ENCODE measurements at places on chromosomes 4 and X. TPM values are rescaled to one million over a fixed set of nuclear protein-coding genes. Genes with fewer than 3 reads are reported as not detected.

- H3K27ac ChIP-seq: no peak overlapping the region
- H3K4me1 ChIP-seq: no peaks in the 10 kb centered on the region
- no peaks in the 10 kb centered on the region for H3K36me3 ChIP-seq
- no peak for DNase-seq
- no peaks in the 10 kb centered on the region for H3K27me3 ChIP-seq
These were observed 62.6 kb upstream of the TEX13D start for GRCh38 chrX:124269881-124270280.

- H3K4me3 ChIP-seq: no peak overlapping the region
- no peaks in the 10 kb centered on the region for H3K27me3 ChIP-seq
- no peaks in the 10 kb centered on the region for H3K36me3 ChIP-seq
- no peak for DNase-seq
These were observed 10.0 kb upstream of the PPA2 start for GRCh38 chr4:105483840-105484239.

The ZNF732 gene
- total RNA-seq: 35.7 TPM

- H3K27ac ChIP-seq: no peak overlapping the region
- H3K27me3 ChIP-seq: no peaks in the 10 kb centered on the region
- H3K36me3 ChIP-seq: peaks cover 28% of the 10 kb centered on the region
These were observed 11.6 kb downstream of the POLR2B start for GRCh38 chr4:56990109-56990905.

The IL9R gene
- 0.28 TPM for total RNA-seq

The HTN3 gene
- not detected for total RNA-seq

GRCh38 chr4:37652747-37653527 is 33.2 kb downstream of the RELL1 start:
- no peak overlapping the region for H3K4me3 ChIP-seq
- no peaks in the 10 kb centered on the region for H3K36me3 ChIP-seq
- no peaks in the 10 kb centered on the region for H3K27me3 ChIP-seq
- DNase-seq: no peak
- no peak overlapping the region for H3K27ac ChIP-seq

DNA sequence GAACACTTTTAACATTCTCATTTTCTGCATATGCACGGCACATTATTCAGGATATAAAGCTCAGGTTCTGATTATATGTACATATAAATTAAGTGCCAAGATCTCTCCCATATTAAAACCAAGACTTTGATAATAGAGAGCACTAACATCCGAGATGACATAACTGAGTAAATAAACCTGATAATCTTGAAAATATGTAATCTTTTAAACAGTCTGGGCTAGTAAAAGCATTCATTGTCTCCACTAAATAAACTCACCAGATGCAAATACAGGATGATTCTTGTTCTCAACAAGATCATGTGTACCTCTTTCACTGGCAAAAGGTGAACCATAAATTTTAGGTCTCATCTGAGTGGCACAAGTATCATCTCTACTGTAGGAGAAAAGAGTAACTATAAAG is 942.2 kb downstream of the TRAM1L1 start:
- no peak overlapping the region for H3K4me3 ChIP-seq
- H3K36me3 ChIP-seq: no peaks in the 10 kb centered on the region
- no peaks in the 10 kb centered on the region for H3K27me3 ChIP-seq
- no peak overlapping the region for H3K27ac ChIP-seq
- H3K4me1 ChIP-seq: no peaks in the 10 kb centered on the region
- DNase-seq: no peak

DNA sequence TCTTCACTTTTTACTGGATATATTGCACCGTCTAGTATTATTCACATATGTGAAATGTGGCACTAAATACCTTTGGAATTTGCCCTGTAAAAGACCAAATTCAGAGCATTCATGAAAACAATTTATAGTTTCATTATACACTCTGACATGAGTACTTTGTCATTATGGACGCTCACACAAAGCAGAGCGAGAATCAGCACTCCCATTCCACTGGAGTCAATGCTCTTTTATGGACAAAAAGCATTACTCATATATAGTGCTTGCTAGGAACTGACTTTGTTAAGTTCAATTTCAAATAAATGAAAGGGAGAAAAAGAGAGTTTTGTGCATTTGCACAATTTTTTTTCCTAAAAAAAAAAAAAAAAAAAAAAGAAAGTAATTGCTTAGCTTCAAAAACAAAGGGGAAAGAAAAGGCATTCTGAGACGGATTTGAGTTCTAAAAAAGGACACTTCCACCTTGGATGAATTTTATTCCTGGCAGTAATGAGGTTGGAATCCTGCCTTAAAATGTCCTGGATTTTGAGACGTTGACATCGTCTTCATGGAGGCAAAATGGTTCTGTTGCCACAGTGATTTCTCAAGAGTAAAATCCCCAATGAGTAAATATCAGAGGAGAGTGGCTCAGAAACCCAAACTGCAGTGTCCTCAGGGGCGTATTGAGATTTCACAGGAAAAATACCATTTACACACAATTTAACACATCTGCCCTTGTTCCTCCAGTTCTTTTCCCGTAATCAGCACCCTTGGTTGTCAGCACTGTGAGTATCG is 34.8 kb downstream of the CCDC149 start:
- peaks cover 2% of the 10 kb centered on the region for H3K36me3 ChIP-seq
- no peak overlapping the region for H3K27ac ChIP-seq
- H3K4me3 ChIP-seq: no peak overlapping the region

DNA sequence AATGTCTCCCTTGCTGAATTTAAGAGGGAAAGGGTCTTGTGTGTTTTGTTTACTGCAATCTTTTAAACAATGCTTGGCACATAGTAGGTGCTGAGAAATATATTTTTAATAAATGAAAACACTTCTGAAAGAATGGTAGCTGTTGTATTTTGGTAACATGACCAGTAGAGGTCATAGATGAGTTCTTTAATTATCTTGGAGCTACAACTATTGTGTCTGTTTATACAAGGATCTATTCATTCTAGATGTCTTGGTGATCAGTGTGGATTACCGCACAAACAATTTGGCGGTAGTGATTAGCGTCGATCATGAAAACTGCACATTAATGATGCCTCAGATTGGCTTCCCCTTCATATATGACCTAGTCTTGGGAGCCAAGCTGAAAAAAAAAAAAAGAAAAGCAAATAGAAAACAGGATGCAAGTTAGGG is 21.4 kb upstream of the SCRG1 start:
- DNase-seq: no peak
- H3K4me1 ChIP-seq: no peaks in the 10 kb centered on the region
- no peaks in the 10 kb centered on the region for H3K36me3 ChIP-seq
- no peaks in the 10 kb centered on the region for H3K27me3 ChIP-seq
- no peak overlapping the region for H3K4me3 ChIP-seq

The DMRTC1 gene
- not detected for total RNA-seq

The SRPX gene
- 10.4 TPM for total RNA-seq

- no peak for DNase-seq
- H3K4me3 ChIP-seq: no peak overlapping the region
- H3K4me1 ChIP-seq: no peaks in the 10 kb centered on the region
- no peak overlapping the region for H3K27ac ChIP-seq
- H3K27me3 ChIP-seq: no peaks in the 10 kb centered on the region
These were observed 88.1 kb upstream of the STOX2 start for GRCh38 chr4:183816882-183817509.

The DCAF8L1 gene
- total RNA-seq: not detected

DNA sequence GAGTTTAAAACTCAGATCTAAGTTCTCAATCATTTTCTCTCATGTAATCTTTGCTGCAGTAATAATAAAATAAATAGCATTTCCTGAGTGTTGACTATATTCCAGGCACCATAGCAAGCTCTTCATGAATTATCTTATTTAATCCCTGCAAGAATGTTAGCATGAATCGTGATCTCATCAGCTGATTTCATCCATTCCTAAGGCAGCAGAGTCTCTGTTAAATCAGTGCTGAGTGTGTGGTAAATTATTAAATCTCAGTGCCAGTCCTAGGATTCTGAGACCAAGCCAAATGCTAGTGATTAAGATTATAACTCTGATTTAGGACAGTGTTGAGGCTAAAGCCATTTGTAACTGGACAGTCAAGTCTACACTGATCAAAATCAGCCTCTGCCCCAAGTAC is 240.3 kb upstream of the TAPT1 start:
- no peaks in the 10 kb centered on the region for H3K4me1 ChIP-seq
- H3K36me3 ChIP-seq: no peaks in the 10 kb centered on the region
- H3K4me3 ChIP-seq: no peak overlapping the region

GRCh38 chr4:102008711-102009110 is 218.2 kb downstream of the BANK1 start:
- no peak overlapping the region for H3K27ac ChIP-seq
- H3K27me3 ChIP-seq: no peaks in the 10 kb centered on the region
- no peaks in the 10 kb centered on the region for H3K36me3 ChIP-seq
- no peaks in the 10 kb centered on the region for H3K4me1 ChIP-seq
- no peak for DNase-seq
- H3K4me3 ChIP-seq: no peak overlapping the region

The PROM1 gene
- 65.4 TPM for total RNA-seq

- H3K27me3 ChIP-seq: no peaks in the 10 kb centered on the region
- H3K4me3 ChIP-seq: no peak overlapping the region
- DNase-seq: peak; percentile 66
- H3K36me3 ChIP-seq: no peaks in the 10 kb centered on the region
These were observed 80.7 kb downstream of the FHIP1A start for GRCh38 chr4:151489462-151490203.

GRCh38 chr4:136112116-136112515 is 1420.2 kb downstream of the PCDH18 start:
- no peak overlapping the region for H3K27ac ChIP-seq
- no peak overlapping the region for H3K4me3 ChIP-seq
- no peak for DNase-seq
- no peaks in the 10 kb centered on the region for H3K27me3 ChIP-seq

- no peak overlapping the region for H3K4me3 ChIP-seq
- no peaks in the 10 kb centered on the region for H3K4me1 ChIP-seq
- H3K27ac ChIP-seq: no peak overlapping the region
- no peaks in the 10 kb centered on the region for H3K27me3 ChIP-seq
These were observed 226.9 kb downstream of the FSTL5 start for GRCh38 chr4:161936625-161937550.

- H3K4me1 ChIP-seq: no peaks in the 10 kb centered on the region
- H3K36me3 ChIP-seq: no peaks in the 10 kb centered on the region
- H3K4me3 ChIP-seq: no peak overlapping the region
- no peak overlapping the region for H3K27ac ChIP-seq
These were observed 173.8 kb upstream of the RAI2 start for GRCh38 chrX:18034945-18035344.

- no peak overlapping the region for H3K27ac ChIP-seq
- H3K4me3 ChIP-seq: no peak overlapping the region
- H3K4me1 ChIP-seq: no peaks in the 10 kb centered on the region
- no peak for DNase-seq
- H3K27me3 ChIP-seq: no peaks in the 10 kb centered on the region
These were observed 13.6 kb downstream of the PPA2 start for GRCh38 chr4:105460306-105460705.

The CFAP299 gene
- total RNA-seq: not detected

The AFF2 gene
- 7.3 TPM for total RNA-seq

GRCh38 chrX:1391707-1392375 is at the start of gene SLC25A6:
Gene SLC25A6 (minus strand): TSS chrX:1392113. CDS start chrX:1392009, 104 bp downstream.
- no peaks in the 10 kb centered on the region for H3K4me1 ChIP-seq
- peaks cover 42% of the 10 kb centered on the region for H3K36me3 ChIP-seq
- peak within 1 kb of the TSS; percentile 99 for H3K4me3 ChIP-seq
- DNase-seq: peak; percentile 94
- H3K27me3 ChIP-seq: no peaks in the 10 kb centered on the region
- H3K27ac ChIP-seq: peak within 1 kb of the TSS; percentile 99

The MGAT4D gene
- total RNA-seq: not detected

DNA sequence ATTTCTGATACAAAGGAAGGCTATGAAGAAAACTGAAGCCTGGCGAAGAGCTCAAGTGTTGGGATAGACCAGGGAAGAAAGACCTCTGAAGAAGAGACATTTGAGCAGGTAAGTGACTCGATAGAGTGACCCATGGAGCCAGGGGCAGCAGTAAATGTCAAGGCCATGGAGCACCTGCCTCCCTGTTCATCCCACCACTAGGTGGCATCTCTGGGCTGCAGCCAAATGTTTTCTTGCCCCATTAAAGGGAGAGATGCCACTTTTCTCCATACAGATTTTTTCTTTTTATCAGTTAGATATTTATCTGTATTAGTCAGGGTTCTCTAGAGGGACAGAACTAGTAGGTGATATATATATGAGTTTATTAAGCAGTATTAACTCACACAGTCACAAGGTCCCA is 4.9 kb upstream of the ZNF81 start:
- no peaks in the 10 kb centered on the region for H3K4me1 ChIP-seq
- no peaks in the 10 kb centered on the region for H3K36me3 ChIP-seq
- DNase-seq: no peak
- no peaks in the 10 kb centered on the region for H3K27me3 ChIP-seq

- H3K4me3 ChIP-seq: no peak overlapping the region
- no peaks in the 10 kb centered on the region for H3K4me1 ChIP-seq
- no peaks in the 10 kb centered on the region for H3K27me3 ChIP-seq
- no peak overlapping the region for H3K27ac ChIP-seq
- H3K36me3 ChIP-seq: no peaks in the 10 kb centered on the region
These were observed 63.0 kb downstream of the ANK2 start for GRCh38 chr4:113112338-113112978.

GRCh38 chr4:153533387-153533786 is 67.2 kb downstream of the TMEM131L start:
- H3K4me1 ChIP-seq: peaks cover 20% of the 10 kb centered on the region
- no peak overlapping the region for H3K27ac ChIP-seq
- DNase-seq: no peak
- H3K36me3 ChIP-seq: no peaks in the 10 kb centered on the region
- H3K4me3 ChIP-seq: no peak overlapping the region
- no peaks in the 10 kb centered on the region for H3K27me3 ChIP-seq

- no peak overlapping the region for H3K27ac ChIP-seq
- no peaks in the 10 kb centered on the region for H3K4me1 ChIP-seq
- no peak for DNase-seq
These were observed 27.9 kb upstream of the TNIP3 start for GRCh38 chr4:121192013-121192412.

The MUC7 gene
- not detected for total RNA-seq

DNA sequence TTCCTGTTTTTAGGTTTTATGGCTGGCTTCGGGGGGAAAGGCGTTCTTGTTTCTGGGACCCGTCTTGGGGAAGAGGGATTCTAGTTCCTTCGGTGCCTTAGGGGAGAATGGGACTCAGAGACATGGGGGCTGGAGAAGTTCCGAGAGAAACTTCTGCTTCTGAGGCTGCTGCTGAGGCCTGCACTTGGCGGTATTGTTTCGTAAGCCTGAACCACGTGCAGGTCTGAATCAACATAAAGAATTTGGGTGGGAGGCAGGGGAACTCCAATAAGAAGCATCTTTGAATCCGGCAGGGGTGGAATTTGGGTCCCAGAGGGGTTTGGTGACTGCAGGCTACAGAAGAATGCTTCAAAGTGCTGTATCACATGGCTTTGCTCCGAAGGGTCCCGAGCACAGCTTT is 15.1 kb downstream of the XG start:
- peaks cover 4% of the 10 kb centered on the region for H3K4me1 ChIP-seq
- DNase-seq: no peak
- no peaks in the 10 kb centered on the region for H3K36me3 ChIP-seq
- H3K27ac ChIP-seq: no peak overlapping the region
- no peak overlapping the region for H3K4me3 ChIP-seq
- H3K27me3 ChIP-seq: no peaks in the 10 kb centered on the region

The LARP7 gene
- total RNA-seq: 40.1 TPM

- H3K36me3 ChIP-seq: no peaks in the 10 kb centered on the region
- no peak overlapping the region for H3K27ac ChIP-seq
- no peaks in the 10 kb centered on the region for H3K4me1 ChIP-seq
- no peaks in the 10 kb centered on the region for H3K27me3 ChIP-seq
- DNase-seq: no peak
These were observed 193.3 kb downstream of the CEP135 start for GRCh38 chr4:56142088-56142487.

The CSAG3 gene
- not detected for total RNA-seq

All from H1 (cell line).